Heart right ventricle (tissue), 16 donors: ENCODE measurements at places on chromosomes 7 and 10. TPM values are rescaled to one million over a fixed set of nuclear protein-coding genes. Genes with fewer than 3 reads are reported as not detected.

DNA sequence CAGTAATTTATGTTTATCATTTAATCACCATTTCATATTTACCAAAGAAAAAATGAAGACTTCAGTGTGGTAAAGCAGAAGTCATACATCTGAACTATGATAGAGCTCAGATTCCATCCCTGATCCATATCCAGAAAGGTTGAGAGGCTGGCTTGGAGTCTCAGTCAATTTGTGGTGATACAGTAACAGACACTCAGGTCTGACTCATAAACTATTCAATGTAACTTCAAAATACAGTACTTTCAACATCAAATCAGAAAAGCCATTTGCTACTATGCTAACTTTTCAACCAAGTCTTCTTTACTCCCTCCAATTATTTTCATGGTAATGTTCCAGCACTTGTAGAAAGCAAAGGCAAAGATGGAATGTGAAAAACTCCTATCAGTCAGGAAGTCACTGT, 190.4 kb downstream of the HDAC9 start:
- DNase-seq: no peak

DNA sequence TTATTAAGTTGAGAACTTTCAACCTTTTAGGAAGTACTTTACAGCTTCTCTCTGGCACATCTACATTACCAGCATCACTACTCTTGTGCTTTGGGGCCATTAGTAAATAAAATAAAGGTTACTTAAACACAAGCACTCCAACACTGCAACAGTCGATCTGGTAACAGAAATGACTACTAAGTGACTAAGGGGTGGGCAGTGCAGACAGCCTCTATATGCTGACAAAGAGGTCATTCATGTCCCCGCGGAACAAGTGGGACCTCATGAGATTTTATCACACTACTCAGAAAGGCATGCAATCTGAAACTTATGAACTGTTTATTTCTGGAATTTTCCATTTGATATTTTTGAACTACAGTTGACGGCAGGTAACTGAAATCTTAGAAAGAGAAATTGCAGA, 111.3 kb upstream of the DNAJB12 start:
- no peak for DNase-seq

GRCh38 chr10:128007971-128008370, 101.1 kb downstream of the PTPRE start:
- no peak for DNase-seq

DNA sequence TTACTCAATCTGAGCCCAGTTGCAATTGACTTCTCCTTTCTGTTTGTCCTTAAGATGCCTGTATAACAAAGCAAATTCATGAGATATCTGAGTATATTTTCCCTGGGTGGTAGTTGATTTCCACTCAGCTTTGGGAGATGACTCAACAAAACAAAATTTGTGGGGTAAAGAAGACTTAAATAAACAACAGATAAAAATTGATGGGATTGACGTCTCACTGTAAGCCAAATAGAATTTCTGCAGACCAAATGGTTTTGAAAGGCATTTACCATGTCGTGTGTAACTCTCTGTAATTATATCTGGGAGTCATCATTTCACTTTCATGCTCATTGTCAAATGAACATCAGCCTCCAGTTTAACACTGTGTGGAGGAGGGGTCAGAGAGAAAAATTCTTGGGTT, 255.4 kb upstream of the MYO3A start:
- no peak for DNase-seq

RAB19 gene
- polyA plus RNA-seq: not detected

PPP1R17 gene
- not detected for polyA plus RNA-seq
